Gastrocnemius medialis (tissue), 4 donors: ENCODE measurements at places on chromosomes 3 and 15.

GRCh38 chr3:16504242-16504641 lies 9.3 kb downstream of the RFTN1 start:
- no peak for DNase-seq

DNA sequence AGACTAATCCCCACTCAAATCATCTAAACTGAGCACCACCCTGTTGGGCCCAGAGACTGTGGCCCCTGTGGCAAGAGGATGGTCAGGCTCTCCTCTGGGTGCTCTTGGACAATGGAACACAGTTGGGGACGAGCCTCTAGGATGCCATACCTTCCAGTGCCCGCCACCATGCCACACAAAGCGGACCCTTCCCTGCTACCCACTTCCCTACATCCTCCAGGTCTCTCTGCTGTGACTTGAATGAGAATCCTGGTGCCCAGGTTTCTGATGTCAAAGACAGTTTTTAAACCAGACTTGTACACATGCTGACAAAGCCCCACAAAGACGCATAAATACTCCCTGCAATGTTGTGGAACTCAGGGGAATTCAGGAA lies 4.7 kb downstream of the CCDC51 start:
- no peak for DNase-seq

GRCh38 chr3:123618076-123618708 lies 33.3 kb upstream of the HACD2 start:
- no peak for DNase-seq

DNA sequence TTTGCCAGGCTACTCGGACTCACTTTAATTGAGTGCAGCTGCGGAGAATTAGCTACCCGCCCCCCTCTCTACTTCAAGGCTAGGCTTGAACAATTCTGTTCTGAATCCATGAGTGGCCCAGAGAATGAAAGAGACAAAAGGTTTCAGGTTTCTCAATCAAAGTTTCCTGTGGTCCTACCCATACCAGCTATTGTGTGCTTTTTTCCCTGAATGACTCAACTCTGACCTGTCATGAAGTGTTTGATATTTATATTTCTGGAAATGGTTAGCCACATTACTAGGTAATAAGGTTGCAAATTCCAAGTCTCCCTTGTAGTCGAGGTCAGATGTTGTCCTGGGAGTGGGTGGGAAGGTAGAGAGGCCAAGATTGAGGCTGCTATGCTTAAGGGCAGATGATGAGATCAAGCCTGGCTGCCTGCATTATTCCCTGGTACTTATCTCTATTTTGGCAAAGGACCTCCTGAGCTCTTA lies 392.7 kb upstream of the TBL1XR1 start:
- no peak for DNase-seq

- DNase-seq = no peak
Observed at GRCh38 chr3:138946663-138947494, at the start of the genes FOXL2 and FOXL2NB. TSS of gene FOXL2 (minus strand) at chr3:138947137. CDS start at chr3:138946722, 415 bp downstream. TSS of gene FOXL2NB (plus strand) at chr3:138947217. CDS start at chr3:138947365, 148 bp downstream.

DNA sequence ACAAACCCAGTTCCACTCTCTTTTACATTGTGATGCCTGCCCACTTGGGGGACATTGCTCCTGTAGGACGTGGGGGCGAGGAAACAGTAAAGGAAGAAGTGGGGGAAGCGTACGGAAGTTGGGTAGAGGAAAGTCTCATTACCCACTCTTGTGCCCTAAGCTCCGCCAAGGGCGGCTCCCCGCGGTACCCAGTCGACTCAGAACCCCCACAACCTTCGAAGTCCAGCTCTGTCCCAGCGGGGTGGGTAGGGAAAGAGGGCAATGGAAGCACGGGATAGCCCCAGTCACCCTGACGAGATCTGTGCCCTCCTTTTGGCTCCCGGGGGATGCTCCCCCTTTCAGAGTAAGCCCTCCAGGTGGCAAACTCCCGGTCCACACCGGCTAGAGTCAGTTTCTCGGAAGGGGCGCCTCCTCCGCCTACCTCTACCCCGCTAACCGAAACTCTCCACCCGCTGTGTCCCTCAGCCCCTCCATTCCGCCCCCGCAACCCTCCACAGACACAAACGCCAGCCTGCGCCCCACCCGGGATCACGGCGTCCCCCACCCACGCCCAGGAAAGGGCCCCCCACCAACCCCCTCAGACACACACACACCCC lies 527 bp downstream of the CSNK1G1 start:
- DNase-seq = no peak
